Stimulated activated CD8-positive, alpha-beta memory T cell treated with anti-CD3 and anti-CD28 coated beads, Interleukin-7, amount 100 ng/mL, for 24 hours (primary cell): ENCODE measurements at places on chromosomes 6 and 20.

DNA sequence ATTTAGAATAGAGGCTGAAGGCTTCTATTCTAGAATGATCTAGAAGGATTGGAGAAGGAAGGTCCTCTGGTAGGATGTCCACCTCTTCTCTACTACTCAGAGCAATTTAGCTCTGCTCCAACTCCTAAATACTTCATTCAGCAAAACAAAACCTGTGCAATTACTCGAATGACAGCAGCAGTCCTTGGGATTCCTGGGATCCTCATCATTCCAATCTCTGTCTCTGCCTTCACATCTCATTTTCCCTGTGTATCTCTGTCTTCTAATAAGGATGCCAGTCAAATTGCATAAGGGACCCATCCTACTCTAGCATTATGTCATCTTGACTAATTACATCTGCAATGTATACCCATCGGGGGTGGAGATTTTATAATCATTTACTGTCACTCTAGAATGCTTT lies 5.5 kb upstream of the AIG1 start:
- no peak for DNase-seq

GRCh38 chr6:135811644-135812526 lies 39.6 kb upstream of the PDE7B start:
- DNase-seq = no peak

DNA sequence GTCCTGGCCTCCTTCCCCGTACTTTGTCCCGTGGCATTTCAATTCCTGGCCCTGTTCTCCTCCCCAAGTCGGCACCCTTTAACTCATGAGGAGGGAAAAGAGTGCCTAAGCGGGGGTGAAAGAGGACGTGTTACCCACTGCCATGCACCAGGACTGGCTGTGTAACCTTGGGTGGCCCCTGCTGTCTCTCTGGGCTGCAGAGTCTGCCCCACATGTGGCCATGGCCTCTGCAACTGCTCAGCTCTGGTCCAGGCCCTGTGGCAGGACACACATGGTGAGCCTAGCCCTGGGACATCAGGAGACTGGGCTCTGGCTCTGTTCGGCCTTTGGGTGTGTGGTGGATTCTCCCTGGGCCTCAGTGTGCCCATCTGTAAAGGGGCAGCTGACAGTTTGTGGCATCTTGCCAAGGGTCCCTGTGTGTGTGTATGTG lies 58.5 kb downstream of the SRC start:
- DNase-seq = no peak

GRCh38 chr6:100472674-100473073 lies 8.0 kb upstream of the SIM1 start:
- DNase-seq = no peak

GRCh38 chr6:161272635-161273273 lies 1.1 kb downstream of the AGPAT4 start:
- no peak for DNase-seq

GRCh38 chr6:11209906-11210305 lies 22.6 kb downstream of the NEDD9 start:
- no peak for DNase-seq

- DNase-seq = no peak
Observed at GRCh38 chr6:163709693-163710092, 295.2 kb downstream of the QKI start.

- no peak for DNase-seq
Observed at GRCh38 chr6:28489366-28490204, 26.0 kb downstream of the GPX6 start.

GRCh38 chr6:16105854-16106253 lies 23.0 kb upstream of the MYLIP start:
- DNase-seq = no peak

DNA sequence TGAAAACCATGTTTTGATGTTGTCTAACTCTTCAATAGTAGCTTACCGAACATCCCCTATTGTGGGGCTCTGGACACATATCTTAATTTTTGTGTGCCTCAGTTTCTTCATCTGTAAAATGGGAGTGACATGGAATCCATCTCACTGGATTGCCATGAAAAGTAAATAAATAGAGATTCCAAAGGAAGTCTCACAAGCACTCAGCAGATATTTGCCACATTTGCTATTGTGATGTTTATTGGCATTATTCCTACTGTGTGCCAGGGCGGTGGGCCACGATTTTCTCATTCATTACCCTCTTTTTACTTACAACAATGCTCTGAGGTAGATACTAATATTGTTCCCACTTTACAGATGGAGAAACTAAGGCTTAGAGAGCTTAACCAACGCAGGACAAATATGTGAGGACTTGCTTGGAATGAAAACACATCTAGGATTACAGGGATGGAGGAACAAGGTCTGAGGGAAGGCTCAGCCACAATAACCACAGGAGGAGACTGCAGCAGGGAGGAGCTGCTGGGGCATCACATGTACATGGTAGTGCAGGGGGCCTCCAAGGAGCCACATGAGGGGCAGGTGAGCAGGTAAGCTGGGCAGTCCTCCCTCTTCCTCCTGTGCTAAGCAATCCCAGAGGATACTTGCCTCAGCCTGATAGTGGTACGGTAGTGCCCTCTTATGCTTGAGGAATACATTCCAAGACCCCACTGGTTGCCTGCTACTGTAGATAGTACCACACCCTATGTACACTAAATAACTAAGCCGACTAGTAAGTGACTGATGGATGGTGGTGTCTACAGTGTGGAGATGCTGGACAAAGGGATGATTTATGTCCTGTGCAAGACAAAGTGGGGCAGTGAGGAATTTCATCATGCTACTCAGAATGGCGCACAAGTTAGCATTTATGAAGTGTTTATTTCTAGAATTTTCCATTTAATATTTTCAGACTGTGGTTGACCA lies 176.9 kb downstream of the FOXA2 start:
- no peak for DNase-seq

DNA sequence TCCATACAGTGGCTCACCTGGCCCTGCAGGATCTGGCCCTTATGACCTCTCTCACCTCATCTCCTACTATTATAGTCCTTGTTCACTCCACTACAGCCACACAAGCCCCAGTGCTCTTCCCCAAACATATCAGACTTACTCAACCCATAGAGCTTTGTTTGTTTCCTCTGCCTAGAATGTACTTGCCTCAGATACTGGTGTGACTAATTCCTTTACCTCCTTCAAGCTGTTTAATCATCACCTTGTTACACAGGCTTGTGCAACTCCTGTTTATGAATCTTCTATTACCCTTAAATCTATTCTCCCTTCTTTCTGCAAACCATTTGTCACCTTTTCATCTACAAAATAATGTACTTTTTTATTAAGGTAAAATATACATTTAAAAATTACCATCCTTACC lies 3.2 kb downstream of the DEFB125 start:
- no peak for DNase-seq

DNA sequence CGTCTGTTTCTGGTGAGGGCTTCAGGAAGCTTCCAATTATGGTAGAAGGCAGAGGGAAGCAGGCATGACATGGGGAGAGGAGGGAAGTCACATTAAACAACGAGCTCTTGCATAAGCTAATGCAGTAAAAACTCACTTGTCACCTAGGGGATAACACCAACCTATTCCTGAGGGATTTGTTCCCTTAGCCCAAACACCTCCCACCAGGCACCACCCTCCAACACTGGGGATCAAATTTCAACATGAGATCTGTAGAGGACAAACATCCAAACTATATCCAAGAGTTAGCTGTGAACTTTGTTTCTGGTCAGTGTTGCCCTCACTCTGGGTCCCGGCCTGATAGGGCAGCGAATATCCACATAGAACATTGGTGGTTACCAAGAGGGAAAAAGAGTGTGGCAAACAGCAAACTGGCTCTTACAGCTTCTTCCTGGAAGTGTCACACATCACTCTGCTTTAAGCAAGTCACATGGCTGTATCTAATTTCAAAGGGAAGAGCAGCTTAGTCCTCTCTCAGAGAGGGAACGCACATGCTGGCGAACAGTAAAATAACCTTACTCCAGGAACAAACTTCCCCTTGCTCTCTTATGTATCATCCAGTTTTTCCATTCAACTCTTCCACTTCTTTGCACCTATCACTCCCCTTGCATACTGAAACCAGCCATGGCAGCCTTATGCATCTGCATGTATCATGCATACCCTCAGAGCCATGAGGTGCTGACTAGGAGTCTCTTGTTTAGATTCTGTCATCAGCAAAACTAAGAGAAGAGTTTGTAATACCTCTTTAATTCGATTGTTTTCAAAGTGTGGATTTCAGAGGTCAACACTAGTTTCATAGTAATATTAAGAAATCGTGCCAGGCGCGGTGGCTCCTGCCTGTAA lies 4.8 kb upstream of the MOCS1 start:
- DNase-seq = no peak

DNA sequence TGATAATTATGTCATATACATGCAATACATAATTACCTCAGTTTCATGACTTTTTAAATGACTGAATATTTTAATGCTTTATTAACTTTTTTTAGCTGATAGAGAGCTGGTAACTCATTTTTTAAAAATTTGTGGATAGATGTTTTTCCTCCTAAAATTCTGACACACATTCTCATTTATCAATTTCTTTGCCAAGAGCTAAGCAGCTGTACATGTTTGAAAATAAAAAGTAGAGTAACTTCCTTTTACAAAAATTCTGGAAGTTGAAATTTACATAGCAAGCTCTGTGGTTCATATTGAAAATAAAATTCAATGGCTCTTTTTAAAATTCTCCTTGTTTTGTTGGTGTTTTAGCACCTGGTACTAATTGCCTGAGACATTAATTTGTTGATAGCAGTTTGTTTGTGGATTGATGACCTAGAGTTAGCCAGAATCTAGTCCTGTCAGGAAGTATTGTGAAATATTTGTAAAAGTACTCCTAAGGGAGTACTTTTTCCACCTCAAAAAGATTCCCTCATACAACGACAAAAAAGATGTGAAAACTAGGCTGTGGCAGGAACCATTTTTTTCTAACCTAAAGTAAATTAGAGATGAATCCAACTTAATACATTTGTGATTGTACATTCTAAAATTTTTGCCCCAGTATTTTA lies 621.8 kb downstream of the BCKDHB start:
- no peak for DNase-seq
